ENCODE measurements at places on chromosomes 4 and X.

DNA sequence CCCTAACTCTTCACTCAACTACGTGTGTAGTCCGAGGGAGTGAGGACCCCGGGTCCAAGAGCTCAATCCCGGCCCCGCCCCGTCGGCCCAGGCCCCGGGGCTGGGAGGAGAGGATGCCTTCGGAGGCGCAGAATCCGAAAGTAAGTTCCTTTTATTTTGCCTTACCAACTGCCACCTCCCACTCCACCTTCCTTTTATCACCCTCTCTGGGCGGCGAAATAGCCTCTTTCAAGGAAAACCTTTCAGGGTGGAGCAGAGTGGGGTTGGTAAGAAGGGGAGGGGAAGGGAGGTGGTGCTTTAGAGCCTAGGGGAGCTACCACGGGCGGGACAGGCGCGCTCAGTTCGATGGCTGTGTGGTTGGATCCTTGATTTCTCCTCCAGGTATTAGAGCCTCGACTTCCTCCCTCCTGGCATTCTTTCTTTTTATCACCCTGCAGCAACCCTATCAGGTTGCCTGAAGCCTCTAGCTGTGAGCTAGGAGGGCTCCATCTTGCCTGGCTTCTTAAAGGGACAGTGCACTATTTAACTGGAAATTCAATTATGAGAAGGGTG is 191.2 kb downstream of the RRAGB start:
- no peak for DNase-seq

DNA sequence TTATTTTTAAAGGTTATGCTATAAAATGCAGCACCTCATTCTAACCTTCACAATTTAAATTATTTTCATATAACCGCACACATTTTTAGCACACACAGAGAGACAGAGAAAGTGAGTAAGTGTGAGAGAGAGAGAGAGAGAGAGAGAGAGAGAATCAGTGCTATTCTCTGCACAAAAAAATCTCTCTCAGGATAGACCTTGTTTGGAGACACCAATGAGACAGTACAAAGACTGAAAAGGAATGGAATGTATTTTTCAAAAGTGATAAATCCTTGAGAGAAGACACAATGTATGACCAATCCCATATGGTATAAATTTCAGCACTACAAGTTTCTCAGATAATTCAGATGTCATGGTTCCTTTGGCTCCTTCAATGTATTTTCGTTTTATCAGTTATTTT is 132.1 kb upstream of the PCDH18 start:
- DNase-seq = no peak

GRCh38 chr4:16508968-16509367 is 282.7 kb upstream of the TAPT1 start:
- DNase-seq = no peak

GRCh38 chr4:7837597-7838135 is 102.0 kb downstream of the AFAP1 start:
- no peak for DNase-seq

DNA sequence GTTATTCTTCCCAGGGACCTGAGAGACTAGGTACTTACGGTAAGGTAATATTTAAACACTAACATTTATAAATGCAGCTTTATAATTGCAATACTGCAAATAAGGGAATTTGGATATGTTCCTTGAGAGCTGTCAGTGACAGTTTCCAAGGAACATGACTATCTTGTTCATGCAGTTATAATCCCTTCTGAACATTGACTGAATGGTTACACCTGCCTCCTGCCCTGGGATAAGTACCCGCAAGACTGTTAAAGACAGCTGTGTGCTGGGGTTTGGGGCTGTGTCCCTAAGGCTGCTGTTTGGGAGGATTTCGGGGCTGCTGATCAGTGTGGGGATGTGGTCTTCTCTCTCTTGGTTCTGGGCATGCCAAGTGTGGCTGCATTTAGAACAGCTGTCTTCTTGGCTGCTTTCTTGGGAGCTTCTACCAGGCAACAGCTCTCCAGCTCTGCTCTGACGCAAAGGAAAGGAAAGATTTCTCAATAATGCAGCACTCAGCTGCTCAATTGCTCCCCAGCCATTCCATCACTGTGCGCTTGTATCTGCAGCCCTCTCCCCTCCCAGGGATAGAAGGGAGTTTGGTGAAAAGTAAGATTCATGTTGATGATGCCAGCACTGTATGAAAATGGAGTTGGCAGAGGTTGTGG is 298.8 kb upstream of the TAPT1 start:
- DNase-seq = no peak

DNA sequence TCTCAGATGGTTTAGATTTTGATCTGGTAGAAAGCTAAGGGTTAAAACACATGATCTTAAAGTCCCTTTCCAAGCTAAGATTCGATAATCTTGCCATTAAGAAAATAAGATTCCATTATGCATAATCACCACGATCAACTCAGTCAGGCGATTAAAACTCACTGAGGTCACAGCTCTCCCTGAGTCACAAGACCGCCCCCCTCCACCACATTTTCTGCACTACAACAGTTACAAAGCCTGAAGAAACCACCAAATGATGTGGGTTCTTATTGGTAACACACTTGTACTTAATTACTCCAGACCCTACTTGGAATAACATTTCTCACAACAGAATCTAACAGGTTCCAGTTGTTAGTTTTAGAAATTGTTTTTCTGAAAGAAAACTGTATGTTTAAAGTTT is 62.8 kb downstream of the SH3KBP1 start:
- DNase-seq = no peak

DNA sequence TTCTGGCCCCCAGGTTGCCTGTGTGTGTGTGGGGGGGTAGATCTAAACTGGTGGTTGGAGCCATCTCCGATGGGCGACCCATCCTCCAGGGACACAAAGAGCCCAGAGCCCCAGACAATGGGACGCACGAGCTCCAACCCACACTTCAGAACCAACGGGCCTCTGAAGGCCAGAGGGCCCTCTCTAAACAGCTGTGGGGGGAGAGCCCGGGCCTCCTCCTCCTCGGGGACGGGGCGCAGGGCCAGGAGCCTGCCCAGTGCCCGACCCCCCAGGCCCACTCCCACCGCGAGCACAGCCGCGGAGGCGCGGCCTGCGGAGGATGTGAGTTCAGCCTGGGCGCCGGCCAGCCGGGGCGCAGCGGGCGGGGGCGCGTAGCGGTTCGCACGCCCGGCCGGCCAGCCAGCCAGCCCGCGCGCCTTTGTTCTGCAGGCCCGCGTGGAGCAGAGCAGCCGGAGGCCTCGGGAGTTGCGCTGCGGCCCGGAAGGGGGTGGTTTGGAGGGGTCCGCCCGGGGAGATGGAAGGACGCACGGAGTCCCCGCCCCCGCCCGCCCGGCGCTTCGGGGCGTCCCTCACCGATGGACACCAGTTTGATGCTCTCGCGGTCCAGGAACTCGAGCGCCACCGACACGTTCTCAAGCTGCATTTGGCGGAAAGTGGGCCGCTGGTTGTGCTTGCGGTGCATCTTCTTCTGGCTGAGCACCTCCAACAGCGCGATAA is 4.0 kb downstream of the FLNA start:
- DNase-seq = no peak

GRCh38 chrX:8504451-8504850 is 39.8 kb downstream of the VCX3B start:
- DNase-seq = no peak

DNA sequence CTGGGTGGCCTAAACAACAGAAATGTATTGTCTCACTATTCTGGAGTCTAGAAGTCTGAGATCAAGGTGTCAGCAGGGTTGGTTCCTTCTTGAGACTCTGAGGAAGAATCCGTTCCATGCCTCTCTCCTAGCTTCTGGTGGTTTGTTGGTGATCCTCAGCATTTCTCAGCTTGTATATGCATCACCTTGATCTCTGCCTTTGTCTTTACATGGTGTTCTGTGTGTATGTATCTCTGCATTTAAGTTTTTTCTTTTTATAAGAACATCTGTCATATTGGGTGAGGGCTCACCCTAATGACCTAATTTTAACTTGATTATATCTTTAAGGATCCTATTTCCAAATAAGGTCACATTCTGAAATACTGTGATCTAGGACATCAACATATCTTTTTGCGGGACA is 50.6 kb upstream of the CD40LG start:
- DNase-seq = no peak

DNA sequence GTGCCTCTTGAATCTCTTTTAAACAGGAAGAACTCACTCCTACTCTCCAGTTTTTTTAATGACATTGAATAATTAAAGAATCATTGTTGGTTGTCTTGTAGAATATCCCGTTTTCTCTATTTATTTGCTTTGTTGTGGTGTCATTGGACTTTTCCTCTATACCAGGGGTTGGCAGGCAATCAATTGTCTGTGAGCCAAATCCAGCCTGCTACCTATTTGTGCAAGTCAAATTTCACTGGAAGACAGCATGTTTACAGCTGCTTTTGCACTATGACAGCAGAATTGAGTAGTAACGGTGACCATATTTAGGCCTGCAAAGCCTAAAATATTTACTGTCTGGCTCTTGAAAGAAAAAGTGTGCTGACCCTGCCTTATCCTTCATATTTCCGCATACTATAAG is 34.8 kb downstream of the POLA1 start:
- no peak for DNase-seq

GRCh38 chr4:86564795-86565194 is 29.3 kb upstream of the PTPN13 start:
- no peak for DNase-seq

DNA sequence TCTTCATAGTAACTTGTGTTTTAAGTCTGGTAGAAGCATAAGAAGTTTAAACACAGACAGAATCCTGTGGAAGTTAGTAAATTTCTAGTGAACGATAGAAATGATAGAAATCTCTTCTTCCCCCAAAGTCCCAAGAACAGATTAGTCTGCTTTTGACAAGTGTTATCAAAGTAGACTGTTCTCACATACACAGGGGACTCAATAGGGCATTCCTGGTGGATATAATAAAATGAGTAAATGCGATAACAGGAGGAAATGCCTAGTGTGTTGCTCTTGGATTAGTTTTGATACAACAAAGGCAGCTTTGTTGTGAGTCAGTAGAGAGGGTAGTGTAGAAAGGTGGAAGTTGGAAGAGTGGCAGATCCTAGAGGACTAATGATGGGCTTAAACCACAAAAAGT is 43.5 kb downstream of the CLCN3 start:
- no peak for DNase-seq

DNA sequence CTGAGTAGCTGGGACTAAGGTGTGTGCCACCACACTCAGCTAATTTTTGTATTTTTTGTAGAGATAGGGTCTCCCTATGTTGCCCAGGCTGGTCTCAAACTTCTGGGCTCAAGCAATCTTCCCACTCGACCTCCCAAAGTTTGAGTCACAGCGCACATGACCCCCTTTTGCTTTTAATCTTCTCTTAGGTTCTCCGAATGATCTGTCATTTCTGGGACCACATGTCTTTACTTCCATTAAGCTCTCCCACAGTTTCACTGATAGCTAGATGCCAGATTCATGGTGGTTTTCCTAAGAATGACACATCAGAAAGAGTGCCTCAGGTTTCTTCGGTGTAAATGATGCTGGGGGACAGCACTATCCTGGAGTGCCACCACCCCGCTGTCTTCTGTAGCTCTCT is 17.9 kb downstream of the PRKX start:
- no peak for DNase-seq

GRCh38 chrX:53324803-53325202 is 43.4 kb upstream of the IQSEC2 start:
- DNase-seq = no peak

- no peak for DNase-seq
Measured at GRCh38 chr4:105594099-105595010, 41.9 kb downstream of the ARHGEF38 start.

DNA sequence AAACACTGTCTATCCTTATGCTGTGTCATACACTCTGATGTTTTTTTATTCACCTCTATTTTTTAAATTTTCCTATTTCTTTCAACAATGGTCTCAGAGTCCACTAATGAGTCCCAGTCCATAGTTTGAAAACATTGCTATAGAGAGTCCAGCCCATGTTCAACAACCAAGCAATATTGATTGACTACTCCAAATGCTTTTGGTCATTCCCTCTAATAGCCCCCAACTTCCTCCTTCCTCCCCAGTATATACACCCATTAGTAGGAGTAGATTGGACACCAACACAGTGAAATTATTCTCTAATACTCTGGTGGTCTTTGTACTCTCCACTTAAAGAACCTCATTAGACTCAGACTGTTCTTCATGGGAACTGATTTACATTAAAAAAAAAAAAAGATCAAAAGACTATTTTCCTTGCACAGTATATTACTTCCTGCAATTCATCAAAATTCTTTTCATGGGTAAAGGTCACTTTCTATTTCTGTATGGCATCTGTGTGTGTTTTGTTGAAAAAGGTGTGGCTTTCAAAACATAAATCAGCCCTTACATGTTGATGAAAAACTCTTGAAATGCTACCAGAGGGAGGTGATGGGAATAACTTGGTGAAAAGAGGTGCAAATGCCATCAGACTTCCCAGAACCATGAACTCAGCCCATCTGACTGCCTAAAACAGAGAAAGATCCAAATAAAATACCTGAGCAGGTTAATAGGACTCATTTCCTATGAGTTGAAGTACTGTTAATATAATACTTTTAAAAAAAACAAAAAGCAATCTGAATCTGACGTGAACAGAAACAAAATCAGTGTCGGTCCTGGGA is 250.3 kb upstream of the KLF3 start:
- no peak for DNase-seq

GRCh38 chr4:41442810-41443209 is 95.1 kb upstream of the LIMCH1 start:
- DNase-seq = no peak

DNA sequence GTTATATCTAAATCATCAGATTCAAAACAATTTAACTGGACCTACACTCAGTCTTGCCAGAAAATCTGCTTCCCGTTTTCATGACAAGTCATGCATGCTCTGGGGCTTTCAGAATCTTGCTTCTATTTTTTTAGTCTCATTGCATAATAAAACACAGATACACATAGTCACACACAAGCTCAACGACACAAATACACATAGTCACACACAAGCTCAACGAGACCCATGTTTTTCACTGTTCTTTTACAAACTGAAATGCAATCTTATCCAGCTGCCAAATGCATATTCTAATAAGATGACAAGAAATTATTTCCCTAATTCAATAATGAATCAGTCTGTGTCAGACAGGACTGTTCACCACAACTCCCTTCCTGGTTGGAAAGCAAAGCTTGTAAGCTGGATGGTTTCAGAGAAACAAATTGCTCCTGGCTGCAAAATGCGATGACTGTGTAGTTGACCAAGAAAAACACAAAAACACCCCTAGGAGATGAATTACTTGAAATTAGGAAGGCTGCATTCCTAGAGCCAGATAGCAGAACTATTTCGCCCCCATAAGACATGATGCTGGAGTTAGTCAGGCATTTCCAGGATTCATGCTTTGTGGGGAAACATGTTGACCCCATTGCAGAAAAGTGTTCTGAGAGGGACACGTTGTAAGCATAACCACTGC is 208.7 kb downstream of the CHIC2 start:
- DNase-seq = no peak

DNA sequence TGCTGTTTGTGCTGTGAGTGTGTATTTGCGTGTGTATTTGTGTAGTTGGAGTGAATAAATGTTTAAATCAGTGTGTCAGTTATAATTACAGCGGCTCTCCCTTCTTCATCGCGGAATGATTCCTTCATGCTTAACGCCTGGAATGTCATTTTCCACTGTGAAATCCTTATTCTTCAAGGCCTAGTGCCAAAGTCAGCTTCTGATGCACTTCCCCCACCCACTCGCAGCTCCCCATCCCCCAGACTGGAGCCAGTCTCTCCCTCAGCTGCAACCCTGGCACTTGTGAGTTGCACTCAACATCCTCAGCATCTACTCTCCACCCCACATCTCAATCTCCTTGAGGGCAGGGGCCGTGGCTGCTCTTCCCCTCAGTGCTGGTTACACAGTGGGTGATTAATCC is 583.0 kb downstream of the BCOR start:
- DNase-seq = no peak

GRCh38 chr4:2378401-2378800 is 40.0 kb downstream of the ZFYVE28 start:
- no peak for DNase-seq

- DNase-seq = no peak
Measured at GRCh38 chrX:147899379-147900114, 12.2 kb upstream of the FMR1 start.

GRCh38 chr4:146175541-146176453 is at the start of gene LSM6:
LSM6 (plus strand) TSS chr4:146175718; CDS start chr4:146182922, 7,204 bp downstream.
- DNase-seq = peak; percentile 73
